Left ventricle myocardium superior (tissue), 1 donor: ENCODE measurements at places on chromosomes 7 and 10. TPM values are rescaled to one million over a fixed set of nuclear protein-coding genes. Genes with fewer than 3 reads are reported as not detected.

GRCh38 chr10:17273403-17273802 lies 45.4 kb downstream of the VIM start:
- no peak for DNase-seq

Gene COL28A1
- total RNA-seq = 2.7 TPM

DNA sequence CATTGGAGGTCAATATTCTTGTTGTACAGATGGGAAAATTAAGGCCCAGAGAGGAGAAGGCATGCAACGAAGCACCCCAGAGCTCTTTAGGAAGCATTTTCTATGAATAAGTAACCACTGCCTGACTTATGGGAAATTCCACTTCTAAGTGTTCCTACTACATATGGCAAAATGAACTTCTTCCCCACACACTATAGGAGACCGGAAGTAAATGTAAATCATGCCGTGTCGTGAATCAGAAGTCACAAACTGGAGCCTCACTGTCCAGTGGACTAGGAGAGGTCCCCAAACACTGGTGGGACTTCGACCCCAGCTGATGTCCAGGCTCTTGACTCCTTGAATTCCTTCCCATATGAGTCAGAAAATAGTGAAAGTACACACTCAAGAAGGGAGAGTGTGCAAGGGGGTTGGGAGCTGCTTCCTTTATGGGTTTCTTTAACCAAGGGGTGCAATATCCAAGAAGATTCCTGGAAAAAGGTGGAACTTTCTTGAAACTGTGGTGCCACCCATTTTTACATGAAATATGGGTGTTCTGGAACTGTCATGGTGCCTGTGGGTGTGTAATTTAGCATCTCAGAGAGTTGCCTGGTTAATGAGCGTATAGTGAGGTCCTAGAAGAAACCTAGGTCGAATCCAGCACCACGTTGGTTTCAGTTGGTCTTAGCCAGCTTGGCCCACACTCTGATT lies 6.7 kb downstream of the RASSF4 start:
- no peak for DNase-seq

DNA sequence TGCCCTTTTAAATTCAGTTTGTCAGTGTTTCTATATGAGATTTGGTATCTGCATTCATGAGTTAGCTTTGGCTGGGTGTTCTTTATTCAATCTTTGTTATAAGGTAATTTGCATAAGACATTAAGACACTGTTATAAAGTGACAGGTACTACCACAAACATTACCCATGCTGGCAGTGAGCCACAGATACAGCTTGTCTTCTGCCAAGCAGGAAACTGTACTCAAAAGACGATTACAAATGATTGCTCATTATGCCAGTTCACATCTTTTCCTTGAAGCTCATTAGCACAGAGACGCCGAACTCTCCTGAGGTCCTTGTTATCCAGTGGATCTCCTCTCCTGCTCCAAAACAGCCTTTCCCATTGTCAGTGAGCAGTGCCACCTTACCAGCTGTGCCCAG lies 30.4 kb downstream of the AMPH start:
- DNase-seq = no peak

DNA sequence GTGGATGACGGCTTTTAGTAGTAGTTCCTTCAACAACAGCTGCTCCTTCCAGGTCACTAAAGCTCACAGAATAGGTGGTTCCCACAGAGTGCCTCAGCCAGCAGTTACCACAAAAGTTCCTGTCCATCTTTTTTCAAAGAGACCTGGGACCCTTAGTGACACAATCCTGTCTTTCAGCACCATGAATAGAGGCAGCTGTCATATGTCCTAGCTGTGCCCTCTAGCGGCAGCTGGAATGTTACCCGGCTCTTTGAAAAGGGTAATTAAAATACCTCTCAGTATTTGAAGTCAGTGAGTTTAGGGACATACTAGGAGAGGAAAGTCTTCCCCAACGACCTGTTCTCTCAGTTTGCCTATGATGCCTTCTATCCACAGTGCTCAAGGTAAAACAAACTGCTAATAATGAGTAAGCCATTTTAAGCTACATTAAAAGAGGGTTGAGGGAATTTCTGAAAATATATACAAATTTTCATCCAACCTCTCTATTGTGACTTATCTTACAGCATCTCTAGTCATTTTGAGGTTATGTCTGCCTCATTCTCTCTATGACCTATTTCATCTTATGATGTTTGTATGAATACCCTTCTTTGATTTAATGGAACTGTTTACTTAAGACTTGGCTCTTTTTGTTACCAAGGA lies 290.8 kb downstream of the NXPH1 start:
- no peak for DNase-seq

DNA sequence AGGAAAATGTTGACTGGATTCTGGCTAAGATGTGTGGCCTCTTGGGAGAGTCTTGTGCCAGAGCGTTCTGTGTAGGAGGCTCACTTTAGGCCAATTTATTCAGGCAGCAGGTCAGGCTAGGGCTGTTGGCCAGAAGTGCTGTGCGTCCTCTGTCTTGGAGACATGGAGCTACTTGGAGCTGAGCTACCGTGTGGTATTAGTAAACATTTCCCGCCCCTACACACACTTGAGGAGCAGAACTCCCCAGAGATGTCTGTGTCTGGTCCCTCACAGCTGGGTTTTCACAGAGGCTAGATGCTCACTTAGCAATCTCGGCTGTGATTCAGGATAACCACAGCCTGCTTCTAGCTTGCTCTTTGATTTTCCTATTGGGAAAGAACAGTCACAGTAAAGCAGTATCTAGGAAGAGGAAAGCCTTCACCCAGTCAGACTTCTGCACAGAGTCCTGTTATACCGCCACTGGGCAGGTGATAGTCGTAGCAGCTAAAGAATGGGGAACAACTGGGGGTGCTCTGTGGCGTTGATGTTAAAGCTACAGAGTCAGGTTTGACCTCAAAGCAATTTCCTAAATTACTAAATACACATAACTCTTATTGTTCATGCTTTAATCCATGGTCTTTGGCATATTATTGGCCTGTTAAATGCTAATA lies 86.7 kb downstream of the MDFIC start:
- peak; percentile 86 for DNase-seq

Gene GJD4
- not detected for total RNA-seq

Gene STOX1
- 0.15 TPM for total RNA-seq

DNA sequence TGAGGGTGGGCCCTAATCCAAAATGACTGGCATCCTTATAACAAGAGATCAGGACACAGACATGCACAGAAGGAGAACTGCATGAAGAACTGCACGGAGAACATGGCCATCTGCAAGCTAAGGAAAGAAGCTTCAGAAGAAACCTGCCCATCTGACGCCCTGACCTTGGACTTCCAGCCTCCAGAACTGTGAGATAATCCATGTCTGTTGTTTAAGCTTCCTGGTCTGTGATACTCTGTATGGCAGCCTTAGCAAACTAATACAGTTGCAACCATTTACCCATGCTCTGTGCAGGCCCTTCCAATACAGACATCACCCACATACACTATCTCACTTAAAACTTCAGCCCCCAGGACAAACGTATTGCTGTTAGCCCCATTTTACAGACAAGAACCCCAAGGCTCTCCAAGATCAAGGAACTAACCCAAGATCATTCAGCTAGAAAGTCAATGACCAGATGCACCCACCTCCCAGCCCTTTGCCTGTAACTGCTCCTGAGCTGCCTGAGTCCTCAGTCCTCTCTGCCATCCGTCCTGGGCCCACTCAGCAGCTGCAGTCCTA lies 39.7 kb downstream of the DLG5 start:
- DNase-seq = no peak

DNA sequence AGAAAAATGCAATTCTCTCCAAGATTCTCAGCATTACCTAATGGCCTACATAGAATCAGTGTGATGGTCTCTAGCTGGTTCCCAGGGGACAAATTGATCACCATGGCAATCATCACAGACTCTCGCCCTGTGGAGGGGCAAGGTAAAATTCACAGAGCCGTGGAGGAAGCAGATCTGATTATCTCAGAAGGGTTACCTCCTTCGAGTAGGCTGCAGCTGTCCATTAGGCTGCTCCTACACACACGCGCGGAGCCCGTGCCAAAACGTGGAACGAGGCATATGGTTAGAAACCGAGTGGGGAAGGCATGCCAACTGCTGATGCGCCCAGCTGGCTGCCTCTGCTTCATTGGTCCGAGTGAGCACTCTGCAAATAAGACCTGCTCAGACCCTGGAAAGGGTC lies 52.8 kb upstream of the PTER start:
- peak; percentile 42 for DNase-seq

- DNase-seq = peak; percentile 77
These were observed at the start of gene LRMDA for GRCh38 chr10:75431180-75432111. LRMDA (plus strand) TSS chr10:75431624.

- peak; percentile 43 for DNase-seq
These were observed 29.9 kb downstream of the ZC3HC1 start for GRCh38 chr7:130021105-130021834.

DNA sequence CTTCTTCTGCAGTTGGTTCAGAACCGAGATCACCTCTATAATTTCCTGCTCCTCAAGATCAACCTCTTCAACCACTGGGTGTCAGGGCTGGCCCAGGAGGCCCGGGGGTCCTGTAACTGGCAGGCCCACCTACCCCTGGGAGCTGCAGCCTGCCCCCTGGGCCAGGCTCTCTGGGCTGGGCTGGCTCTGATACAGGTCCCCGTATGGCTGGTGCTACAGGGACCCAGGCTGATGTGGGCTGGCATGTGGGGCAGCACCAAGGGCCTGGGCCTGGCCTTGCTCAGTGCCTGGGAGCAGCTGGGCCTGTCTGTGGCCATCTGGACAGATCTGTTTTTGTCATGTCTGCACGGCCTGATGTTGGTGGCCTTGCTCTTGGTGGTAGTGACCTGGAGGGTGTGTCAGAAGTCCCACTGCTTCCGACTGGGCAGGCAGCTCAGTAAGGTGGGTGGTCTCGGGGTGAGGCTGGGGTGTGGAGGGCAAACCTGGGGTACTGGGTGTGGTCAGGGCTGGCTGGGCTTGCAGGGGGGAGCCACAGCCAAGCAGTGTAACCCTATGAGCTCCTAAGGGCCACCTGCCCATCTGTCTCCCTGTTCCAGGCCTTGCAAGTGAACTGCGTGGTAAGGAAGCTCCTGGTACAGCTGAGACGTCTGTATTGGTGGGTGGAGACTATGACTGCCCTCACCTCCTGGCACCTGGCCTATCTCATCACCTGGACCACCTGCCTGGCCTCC lies 4.2 kb downstream of the TMEM270 start:
- no peak for DNase-seq

GRCh38 chr10:21849607-21850006 lies 153.9 kb downstream of the DNAJC1 start:
- DNase-seq = no peak

DNA sequence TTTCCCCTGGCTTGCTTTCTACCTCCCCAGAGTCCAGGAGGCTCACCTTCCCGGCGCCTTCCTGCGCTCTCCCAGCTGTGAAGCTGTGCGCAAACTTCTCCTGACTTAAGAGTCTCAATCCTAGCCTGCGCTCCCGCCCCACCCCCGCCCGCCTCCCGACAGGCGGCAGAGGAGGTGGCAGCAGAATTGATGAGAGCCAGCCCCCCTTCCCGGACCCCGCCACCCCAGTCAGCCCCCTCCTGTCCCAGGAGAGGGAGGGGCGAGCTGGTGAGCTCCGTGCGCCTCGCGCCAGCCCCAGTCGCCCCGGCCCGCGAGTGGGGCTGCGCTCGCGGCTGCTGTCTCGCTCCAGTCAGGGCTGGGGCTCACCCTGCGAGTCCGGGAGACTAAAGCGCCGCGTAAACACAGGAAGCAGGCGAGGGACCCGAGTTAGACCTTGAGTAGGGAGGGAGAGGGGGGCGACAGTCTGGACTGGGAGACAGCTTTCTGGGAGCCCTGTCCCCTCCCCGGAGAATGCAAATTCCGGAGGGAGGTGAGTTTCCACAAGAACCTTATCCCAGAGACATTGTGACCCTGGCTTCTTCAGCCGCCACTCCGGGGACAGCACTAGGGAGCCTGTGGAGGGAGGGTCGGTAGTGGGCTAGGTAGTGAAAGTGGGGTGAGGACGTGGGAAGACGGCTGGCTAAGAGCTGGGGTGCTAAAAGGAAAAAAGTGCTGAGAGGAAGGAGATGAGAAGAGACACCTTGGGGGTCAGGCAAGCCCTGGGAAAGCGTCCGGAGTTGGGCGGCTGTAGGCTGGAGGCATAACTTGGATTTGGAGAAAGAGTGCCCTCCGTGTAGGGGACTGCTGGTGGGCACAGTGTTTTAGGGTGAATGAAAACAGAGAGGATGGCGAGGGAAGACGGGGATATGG lies at the start of gene CALCR:
CALCR (minus strand) TSS at position 79 of the 909 bp plus-strand sequence. CDS start 87,743 bp downstream, outside the sequence.
- DNase-seq = peak; percentile 25

GRCh38 chr7:87220734-87221215 lies 1.2 kb upstream of the TMEM243 start:
- DNase-seq = no peak
